Retinal pigment epithelial cell (primary cell): ENCODE measurements at places on chromosomes 1 and 21.

- no peak for DNase-seq
Measured at GRCh38 chr1:26459573-26460031, 12.6 kb upstream of the HMGN2 start.

DNA sequence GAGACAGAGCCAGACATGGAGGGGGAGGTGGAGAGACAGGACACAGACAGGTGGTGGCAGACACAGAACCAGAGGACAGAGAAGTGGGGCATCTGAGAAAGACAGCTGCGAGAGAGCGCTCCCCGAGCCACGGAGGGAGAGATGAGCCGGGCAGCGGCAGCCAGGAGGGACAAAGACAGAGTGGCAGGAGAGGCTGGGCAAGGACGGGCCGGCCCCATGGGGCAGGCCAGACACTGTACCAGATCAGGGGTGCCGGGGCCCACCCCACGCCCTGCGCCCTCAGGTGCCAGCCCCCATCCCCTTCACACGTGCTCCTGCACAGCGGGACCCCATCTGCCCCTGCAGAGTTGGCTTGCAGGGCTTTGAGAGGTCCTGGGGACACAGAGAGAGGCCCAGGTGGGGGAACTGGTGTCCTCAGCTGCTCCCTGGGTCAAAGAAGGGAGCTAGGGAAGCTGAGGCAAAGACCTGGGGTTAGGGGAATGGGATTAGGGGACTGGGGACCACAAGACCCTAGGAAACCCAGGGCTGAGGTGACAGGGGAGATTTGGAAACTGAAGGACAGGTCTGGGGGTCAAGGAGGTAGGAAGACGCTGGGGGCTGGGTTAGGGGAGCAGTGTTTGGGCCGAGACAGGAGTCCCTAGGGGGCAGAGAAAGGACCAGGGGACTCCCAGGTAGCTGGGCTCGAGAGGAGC lies 643 bp downstream of the FNDC5 start:
- DNase-seq = no peak

DNA sequence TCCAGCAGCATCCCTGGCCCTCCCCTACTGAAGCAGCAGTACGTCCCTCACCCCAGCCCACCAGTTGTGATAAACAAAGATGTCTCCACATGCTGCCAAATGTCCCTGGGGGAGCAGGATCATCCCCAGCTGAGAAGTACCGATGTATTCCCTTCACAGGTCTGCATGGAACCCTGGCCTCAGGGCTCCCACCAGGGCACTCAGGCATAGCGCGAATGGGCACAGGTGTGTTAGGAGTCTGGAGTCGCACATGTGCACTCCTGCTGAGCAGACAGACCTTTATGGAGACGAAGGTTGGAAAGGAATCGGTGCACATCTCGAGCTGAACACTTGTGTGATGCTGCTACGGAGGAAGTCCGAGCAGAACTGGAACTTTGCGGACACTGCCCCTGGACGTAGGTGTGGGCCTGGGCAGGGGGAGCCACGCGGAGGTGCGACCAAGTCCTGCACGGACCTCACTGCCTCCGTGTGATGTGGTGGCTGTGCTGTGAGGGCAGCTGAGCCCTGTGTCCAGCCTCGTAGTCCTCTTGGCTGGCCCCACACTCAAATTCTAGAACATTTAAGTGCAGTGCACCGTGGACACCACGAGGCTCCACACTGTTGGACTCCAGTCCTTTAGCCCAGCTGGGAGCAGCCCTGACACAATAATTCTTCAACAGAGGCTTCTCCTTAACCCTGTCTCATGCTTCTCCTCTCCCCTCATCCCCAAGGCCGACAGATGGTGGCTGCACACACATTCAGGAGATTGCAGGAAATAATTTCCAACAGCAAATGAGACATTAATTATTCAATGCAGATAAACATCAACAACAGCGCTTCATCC lies 43.4 kb downstream of the RSPH1 start:
- DNase-seq = no peak

DNA sequence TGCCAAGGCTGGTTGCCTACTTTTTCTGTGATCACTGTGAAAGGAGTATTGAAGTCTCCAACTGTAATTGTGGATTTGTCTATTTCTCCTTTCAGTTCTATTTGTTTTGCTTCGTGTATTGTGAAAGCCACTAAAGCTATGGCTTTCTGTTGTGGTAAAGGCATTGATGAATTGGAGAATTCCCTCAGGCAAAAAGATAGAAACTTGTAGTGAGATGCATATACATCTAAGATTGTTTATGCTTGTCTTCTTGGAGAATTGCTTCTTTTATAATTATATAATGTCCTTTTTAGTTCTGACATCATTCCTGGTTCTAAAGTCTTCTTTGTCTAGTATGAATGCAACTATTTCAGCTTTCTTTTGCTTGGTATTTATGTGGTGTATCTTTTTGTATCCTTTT lies 36.8 kb downstream of the SWT1 start:
- no peak for DNase-seq

GRCh38 chr1:45282351-45282750 lies 44.3 kb upstream of the HPDL start:
- DNase-seq = no peak

GRCh38 chr21:42526379-42526727 lies 12.7 kb downstream of the SLC37A1 start:
- DNase-seq = no peak

GRCh38 chr1:76274302-76274701 lies 199.8 kb downstream of the ST6GALNAC3 start:
- no peak for DNase-seq

DNA sequence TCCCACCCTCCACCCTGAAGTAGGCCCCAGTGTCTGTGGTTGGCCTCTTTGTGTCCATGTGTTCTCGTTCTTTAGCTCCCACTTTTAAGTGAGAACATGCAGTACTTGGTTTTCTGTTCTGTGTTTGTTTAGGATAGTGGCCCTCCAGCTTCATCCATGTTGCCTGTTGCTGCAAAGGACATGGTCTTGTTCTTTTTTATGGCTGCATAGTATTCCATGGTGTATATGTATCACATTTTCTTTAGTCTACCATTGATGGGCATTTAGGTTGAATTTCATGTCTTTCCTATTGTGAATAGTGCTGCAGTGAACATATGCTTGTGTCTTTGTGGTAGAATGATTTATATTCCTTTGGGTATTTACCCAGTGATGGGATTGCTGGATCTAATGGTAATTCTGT lies 6.1 kb downstream of the HIPK1 start:
- no peak for DNase-seq

DNA sequence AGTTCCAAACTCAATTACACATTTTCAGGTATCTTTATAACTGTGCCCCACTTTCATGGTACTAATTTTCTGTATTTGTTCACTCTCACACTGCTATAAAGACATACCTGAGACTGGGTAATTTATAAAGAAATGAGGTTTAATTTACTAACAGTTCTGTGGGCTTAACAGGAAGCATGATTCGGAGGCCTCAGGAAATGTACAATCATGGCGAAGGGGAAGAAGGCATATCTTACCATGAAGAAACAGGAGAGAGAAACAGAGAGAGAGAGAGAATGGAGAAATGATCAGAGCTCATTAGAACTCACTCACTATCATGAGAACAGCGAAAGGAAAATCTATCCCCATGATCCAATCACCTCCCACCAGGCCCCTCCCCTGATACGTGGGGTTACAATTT lies 874.1 kb upstream of the B3GALT2 start:
- no peak for DNase-seq

GRCh38 chr1:153663211-153663610 lies 4.7 kb downstream of the SNAPIN start:
- no peak for DNase-seq

DNA sequence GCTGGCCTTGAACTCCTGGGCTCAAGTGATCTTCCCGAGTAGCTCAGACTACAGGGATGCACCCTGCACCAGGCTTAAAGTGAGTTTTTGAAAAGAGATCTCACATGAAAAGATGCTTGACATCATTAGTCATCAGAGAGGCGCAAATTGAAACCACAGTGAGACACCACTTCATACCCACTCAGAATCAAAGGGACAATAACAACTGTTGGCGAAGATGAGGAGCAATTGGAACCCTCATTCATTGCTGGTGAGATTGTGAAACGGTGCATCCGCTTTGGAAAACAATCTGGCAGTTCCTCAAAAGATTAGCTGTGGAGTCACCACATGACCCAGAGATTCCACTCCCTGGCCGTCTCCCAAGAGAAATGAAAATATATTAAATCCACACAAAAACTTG lies 122.3 kb downstream of the PGBD5 start:
- peak; percentile 24 for DNase-seq

GRCh38 chr21:45284456-45284741 lies 3.3 kb downstream of the POFUT2 start:
- no peak for DNase-seq

DNA sequence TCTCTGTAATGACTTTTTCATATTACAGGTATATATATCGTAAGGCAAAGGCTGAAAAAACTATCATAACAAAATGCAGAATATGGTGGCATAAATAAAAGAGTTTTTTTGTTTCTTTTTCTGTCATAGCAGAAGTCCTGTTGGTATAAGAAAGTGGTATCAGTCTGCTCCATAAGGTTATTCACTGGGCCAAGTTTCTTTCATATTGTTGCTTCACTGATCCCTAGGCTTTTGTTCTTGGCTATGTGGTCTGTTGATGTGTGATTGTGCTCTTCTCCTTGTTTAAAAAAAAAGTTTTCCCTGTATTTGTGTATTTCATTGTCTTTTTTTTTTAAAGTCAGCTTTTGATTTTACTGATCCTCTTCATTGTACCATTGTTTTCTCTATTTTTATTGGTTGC lies 26.0 kb downstream of the PTBP2 start:
- no peak for DNase-seq

DNA sequence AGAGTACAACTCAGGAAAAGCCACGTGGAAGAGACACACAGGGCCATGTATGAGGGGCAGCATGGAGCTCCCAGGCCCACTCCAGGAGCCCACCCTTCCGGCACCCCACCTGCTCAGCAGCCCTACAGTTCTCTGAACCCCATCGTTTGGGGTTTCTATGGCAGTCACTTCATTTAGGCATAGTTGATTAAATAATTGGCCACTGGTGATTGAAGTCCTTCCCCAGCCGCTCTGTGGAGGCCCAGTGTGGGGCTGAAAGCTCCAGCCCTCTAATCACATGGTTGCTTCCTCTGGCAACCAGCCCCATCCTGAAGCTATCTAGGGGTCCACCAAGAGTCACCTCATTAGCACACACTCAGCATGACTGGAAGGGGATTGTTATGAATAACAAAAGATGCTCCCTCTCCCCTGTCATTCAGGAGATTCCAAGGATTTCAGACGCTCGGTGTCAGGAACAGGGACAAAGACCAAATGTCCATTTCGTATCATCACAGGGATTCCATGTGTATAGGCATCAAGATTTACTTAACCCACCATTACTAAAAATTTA lies 12.2 kb upstream of the S100A7A start:
- DNase-seq = no peak

DNA sequence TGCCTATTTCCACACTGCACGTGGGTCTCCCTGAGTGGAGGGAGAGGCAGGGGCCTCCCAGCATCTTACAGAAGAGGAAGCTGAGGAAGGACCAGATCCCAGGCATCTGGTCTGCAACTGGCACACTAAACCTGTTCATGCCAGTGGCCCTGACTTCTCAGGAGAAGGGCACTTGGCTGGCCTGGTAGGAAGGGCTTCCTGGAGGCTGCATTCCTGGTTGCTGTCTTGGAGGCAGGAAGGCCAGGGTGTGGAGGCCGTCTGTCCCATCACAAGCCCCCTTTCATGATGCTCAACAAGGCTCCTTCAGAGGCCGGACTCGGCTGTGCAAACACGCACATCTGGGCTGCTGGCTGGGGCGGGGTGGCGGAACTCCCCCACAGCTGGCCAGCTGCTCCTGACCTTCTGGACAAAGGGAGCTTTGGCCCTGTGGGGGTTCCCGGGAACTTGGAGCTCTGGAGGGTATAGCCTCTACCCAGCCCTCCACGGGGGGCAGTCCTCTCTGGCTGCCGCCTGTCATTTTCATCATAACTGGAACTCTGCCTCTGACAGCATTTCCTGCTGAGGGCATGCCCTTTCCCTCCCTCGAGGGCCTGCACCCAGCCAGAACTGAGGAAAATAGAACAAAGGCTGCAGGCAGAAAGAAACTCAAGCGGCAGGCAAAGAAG lies 39.2 kb upstream of the POU3F1 start:
- no peak for DNase-seq

DNA sequence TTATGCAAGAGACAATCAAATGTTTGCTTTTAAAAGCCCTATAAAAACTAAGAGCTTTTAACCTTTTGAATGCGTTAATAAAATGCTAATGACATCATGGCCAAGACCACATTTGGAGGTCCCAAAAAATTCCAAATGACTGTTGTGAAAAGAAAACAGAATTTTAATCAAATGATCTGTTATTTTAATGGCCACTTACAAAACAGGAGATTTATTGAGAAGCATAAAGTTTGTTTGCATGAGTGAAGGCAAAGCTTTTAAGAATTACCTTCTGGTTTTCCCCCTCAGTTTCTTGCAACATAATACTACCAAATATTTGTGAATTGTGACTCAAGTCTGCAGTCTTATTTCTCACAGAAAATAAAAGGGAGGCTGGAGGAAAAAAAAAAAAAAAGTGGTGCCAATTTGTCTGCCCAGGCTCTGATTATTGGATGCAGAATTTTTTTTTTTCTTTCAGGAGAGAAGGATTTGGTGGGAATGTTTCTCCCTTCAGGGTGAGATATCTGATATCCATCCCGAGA lies 60.7 kb downstream of the GORAB start:
- no peak for DNase-seq

DNA sequence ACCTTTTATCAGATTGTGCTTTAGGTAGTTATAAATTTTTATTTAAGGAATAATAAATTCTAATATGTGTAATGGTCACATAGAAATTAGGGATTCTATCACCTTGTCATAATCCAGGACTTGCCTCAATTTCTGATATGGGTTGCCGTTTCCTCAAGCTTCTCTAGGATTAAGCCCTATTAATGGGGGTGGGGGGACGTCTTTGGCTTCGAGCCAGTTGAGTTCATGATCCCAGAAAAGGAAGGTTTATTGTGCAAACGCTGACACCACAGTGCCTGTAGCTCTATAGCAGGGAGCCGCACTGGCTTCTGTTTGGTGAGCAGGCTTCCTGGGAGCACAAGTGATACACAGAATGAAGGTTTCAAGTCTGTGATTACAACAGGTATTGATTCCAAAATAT lies 22.0 kb upstream of the VAMP3 start:
- DNase-seq = no peak
